ENCODE measurements at places on chromosomes 5 and 9.

- DNase-seq: no peak
Observed at GRCh38 chr5:35679357-35679756, 61.7 kb downstream of the SPEF2 start.

- no peak for DNase-seq
Observed at GRCh38 chr5:112106878-112107277, 312.2 kb downstream of the EPB41L4A start.

- no peak for DNase-seq
Observed at GRCh38 chr5:166781737-166782136, 1509.7 kb upstream of the WWC1 start.

DNA sequence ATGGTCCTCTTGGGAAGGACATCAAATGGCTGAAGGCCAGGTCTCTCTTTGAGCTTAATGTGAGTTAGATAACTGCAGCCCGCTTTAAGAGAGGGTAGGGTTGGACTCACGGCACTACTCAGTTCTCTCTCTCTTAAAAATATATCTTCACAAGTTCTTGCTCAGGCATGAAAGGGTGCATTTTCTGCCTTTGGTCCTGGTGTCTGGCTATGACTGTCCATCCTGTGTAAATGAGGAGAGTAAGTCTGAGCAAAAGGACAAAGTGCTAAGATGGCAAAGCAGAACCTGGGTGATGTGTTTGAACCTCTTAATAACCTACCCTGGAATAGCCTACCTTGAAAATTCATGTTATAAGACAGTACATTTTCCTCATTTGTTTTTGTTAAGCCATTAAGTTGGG is 293.4 kb downstream of the PDE4D start:
- DNase-seq: no peak

GRCh38 chr9:132498531-132499210 is 83.7 kb upstream of the BARHL1 start:
- DNase-seq: no peak

DNA sequence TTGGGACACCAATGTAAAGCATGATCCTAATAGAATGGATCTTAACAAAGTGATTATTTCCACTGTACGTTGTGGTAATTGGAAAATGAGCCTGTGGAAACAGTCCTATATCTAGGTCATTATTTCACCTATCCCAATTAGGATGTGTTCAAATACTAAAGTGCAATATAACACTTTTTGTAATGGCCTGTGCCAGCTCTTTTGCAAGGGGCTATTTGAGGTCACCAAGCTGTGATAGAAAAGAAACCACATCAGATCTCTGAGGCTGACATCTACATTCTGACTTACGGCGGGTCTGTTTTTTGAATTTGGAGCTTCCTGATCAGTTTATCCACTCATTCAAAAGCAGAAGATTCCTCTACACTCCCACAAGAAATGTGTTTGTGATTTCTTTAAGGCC is 150.0 kb downstream of the TLE1 start:
- no peak for DNase-seq

GRCh38 chr5:125274938-125275724 is 528.7 kb upstream of the ZNF608 start:
- no peak for DNase-seq

GRCh38 chr5:176157656-176158055 is 80.6 kb upstream of the SIMC1 start:
- no peak for DNase-seq
